ENCODE measurements at places on chromosomes 5 and 9.

DNA sequence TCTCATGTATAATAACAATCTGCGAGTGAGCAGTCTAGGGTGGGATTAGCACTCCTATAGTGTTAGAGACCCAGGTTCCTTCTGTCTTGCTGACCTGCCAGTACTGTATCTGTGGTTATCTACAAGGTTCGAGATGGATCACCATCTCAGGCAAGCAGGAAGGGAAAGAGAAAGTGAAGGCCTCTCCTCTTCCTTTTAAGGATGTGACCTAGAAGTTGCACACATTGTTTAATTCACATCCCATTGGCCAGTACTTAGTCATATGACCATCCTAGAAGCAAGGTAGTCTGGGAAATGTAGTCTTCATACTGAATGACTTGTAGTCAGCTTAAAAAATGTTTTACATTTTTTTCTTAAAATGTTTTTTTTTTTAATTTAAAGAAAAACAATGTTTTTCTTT, 168.6 kb downstream of the CARTPT start:
- DNase-seq: no peak

GRCh38 chr9:94927762-94928670, 201.5 kb downstream of the AOPEP start:
- no peak for DNase-seq

DNA sequence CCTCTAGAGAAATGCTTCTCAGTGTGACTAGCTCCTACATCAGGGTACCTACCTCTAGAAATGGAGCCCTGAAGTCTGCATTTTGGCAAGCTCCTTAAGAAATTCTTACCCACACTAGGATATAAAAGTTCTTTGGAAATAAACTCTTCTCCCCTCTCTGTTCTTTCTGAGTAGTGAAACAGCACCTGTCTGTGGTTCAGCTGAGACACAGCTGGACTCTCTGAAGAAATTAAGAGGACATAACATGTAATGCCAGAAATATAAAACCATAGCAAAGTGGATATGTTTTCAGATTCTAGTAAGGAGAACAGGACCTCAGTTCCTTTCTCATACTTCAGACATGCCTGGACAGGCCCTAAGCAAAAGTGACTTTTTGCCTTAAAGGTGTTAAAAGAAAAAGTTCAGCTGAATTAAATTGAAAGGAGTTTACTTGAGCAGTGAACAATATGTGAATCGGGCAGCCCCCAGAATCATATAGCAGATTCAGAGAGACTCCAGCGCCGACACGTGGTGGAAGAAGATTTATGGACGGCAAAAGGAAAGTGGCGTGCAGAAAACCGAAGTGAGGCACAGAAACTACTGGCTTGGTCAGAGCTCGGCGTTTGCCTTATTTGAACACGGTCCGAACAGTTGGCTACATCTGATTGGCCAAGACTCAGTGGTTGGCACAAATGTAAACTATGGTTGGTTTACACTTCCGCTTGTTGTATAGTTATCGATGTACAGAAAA, 64.5 kb downstream of the PRKACG start:
- DNase-seq: no peak

GRCh38 chr9:133613432-133613831, 4.2 kb upstream of the FAM163B start:
- no peak for DNase-seq

DNA sequence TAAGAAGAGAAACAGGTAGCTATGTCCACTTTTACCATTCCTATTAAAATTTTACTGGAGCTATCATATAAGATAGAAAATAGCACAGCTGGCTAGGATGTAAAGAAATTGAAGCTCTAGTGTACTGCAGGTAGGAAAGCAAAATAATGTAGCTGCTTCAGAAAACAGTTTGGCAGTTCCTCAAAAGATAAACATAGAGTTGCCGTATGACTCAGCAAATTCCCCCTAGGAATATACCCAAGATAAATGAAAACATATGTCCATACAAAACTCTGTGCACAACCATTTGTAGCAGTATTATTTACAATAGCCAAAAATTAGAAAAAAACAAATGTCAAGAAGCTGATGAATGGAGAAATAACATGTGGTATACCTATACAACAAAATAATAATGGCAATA, 64.6 kb upstream of the SHISAL2B start:
- DNase-seq: no peak

GRCh38 chr5:16480821-16481538, 15.4 kb upstream of the ZNF622 start:
- DNase-seq: no peak

GRCh38 chr5:63398346-63398745, 563.9 kb downstream of the HTR1A start:
- no peak for DNase-seq

DNA sequence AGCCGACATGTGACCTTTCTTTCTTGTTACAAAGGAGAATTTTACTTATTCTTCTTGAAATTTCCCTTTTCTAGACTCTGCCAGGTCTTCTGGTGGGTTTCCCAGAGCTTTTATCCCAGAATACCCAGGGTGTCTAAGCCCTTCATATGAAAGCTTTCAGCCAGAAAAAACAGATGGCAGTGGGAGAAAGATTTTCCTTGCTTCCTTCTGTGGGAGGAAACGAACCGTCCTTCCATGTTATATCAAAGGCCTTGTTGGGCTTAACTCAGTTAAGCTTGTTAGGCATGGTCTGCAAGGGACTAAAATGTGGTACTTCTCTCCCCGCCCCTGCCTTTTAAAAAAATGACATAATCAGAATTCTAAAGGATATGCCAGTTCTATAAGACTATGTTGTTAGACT, 47.5 kb downstream of the SPATA31D1 start:
- no peak for DNase-seq

- DNase-seq: no peak
Observed at GRCh38 chr5:66540078-66540477, 56.1 kb upstream of the MAST4 start.

- no peak for DNase-seq
Observed at GRCh38 chr5:32852535-32852934, 141.4 kb downstream of the NPR3 start.

DNA sequence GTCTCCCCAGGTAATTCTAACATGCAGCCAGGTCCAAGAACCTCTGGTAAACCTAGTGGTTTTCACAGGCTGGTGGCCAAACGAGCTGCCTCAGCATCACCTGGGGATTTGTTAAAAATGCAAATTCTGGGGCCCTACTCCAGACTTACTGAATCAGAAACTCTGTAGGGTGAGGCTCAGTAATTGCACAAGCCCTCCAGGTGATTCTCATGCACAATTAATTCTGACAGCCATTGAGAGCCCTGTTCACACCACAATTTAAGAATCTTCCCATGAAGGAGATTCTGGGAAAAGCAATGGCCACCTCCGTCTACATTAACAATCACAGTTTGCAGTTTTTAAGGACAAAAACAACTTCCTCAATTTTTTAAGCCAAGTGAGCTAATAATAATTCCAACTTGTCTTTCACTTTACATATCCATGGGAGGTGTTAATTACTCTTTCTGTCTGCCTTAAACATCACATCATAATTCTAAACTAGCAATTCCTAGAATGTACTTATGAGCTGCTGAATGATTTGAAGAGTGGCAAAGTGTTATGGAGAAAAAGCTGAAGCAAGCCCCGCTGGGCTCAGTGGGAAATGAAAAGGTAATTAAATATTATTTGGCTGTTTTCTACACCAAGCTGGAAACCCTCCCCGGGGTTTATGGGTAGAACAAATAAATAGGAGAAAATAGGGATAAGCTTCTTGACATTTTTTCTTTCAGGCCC, 70.0 kb downstream of the GLDC start:
- no peak for DNase-seq

- no peak for DNase-seq
Observed at GRCh38 chr5:107213025-107213424, 457.7 kb downstream of the EFNA5 start.

DNA sequence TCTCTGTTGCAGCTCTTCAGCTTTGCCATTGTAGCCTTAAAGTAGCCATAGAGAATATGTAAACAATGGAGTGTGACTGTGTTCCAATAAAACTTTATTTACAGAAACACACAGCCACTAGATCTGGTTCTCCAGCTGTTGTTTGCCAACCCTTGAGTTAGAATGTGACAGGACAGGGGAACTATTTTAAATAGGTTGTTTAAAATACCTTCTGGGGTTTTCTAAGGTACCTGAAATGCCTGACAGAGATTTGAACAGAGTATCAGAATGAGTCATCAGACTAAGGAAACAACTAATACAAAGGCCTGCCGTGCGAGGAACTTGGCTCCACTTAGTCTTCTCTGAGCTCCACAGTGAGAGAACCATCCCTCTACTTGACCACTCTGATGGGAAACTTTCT, 85.4 kb downstream of the HSD17B4 start:
- DNase-seq: no peak

- DNase-seq: no peak
Observed at GRCh38 chr5:136193322-136193935, 467 bp upstream of the SMIM32 start.

DNA sequence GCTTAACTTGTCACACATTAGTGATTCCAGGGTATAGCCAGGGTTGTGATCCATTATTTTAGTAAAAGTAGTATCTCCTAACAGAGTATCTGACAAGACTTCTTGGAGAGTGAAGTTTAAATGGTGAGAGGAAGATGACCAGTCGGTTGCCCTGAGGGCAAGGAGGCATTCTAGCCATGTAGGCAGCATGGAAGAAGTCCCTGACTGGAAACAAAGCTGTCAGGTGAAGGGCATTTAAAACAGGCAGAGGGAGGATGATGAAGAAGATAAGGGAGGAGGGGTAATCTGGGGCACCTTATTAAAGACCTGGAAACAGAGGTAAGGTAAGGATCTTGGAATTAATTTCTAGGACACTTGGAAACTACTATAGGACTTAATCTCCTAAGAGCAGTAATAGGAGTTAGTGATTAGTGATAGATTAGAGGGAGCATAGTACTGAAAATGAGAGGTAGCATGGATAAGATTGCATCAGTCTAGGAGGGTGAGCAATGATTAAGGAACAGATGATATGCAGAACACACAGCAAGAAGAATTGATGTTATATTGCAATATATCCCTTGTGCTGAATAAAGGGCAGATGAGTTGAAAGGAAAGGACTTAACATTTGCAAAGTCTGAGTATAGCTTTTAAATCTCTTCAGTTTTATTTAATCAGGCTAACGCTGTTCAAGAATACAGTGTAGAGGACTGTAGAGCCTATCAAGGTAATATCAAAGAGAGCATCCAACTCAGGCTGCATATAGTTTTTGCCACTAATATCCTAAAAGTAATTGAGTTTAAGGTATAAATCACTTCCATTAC, 9.6 kb downstream of the KIF2A start:
- no peak for DNase-seq

DNA sequence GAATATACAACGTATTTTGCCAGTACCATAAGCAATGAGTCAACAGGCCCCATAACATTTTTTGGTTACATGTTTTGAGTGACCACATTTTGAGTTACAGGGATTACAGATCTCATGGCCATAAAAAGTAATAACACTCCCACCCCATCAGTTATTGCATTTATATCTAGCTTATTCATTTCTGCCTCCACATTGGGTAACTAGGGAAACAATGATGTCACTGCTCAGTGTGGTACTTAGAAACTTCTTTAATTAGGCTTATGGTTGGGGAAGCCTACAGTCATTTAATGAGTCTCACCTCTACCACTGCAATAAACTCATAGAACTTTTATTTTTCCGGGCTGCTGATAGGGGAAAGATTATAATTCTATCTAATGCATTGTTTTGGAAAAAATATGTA, 39.9 kb upstream of the SMIM15 start:
- DNase-seq: no peak

DNA sequence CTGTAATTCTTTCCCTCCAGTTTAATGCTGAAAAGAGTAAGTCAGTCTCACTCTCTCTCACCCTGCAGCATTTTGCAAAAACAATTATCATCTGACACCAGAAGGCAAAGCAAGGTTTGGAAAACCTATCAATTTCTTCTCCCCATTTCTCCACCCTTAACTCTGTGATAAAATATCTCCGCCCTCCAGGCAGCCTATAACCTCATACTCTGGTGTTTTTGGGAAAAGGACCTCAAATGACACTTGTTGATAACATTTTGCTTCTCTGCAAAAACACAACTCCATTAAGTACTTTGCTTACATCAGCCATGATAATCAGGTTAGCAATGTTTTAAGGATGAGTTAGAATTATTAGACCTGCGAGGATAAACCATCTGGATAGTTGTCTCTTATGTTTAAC, 2.3 kb downstream of the ANKH start:
- no peak for DNase-seq

- DNase-seq: no peak
Observed at GRCh38 chr5:122967085-122967484, 69.4 kb downstream of the PPIC start.

DNA sequence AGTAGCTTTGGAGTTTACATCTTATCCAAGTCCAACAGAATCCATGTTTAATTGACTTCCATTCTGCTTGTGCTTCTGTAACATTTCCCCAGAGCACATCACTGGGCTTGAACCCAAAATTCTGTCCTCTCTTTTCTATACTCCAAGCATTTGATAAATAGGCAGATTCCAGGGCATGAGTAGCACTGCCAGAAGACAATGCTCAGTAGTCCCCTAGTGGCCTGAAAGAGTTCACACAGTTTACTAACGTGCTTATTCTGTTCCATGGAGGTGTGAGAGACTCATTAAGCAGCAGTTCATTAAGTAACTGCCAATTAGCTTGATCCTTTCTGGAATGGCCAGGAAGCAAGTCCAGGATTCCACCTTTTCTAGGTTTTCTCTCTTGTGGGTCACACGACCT, 9.4 kb upstream of the GABRA6 start:
- no peak for DNase-seq

DNA sequence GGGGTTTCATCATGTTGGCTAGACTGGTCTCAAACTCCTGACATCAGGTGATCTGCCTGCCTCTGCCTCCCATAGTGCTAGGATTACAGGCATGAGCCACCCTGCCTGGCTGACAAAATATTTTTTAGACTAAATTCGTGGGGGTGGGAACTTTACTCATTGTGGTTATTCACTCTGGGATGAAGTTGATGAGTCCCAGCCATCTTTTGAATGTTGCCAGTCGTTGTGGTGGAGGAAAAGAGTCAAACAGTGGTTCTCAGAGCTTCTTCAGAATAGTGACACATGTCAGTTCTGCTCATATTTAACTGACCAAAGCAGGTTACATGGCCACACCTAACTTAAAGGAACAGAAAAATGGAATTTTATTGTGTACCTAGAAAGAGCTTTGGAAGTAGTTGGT, 6.9 kb downstream of the SREK1 start:
- DNase-seq: no peak

- DNase-seq: no peak
Observed at GRCh38 chr9:84754881-84755280, 85.4 kb downstream of the NTRK2 start.

DNA sequence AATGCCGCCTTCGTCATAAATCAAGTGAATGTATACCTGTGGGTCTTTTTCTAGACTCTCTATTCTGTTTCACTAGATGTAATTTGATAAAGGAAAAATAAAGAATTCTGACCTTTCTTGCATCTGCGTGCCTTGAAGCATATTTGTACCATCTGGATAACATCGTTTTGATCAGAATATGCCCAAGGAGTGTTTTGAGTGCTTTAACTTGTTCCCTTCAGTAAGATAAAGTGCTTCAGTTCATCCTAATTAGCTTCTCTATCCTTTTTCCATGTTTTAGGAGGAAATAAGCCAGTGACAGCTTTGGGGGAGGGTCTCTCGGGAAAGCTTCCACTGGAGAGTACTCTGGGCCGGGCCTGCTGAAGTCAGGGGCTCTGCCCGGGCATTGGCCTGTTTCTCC, 113.5 kb upstream of the DAP start:
- DNase-seq: no peak

- DNase-seq: no peak
Observed at GRCh38 chr5:141382469-141383294, at the start of gene PCDHGA7. TSS of gene PCDHGA7 (plus strand) at chr5:141382742. CDS start at chr5:141382900, 158 bp downstream.
